ENCODE measurements at places on chromosomes 3 and 15.

DNA sequence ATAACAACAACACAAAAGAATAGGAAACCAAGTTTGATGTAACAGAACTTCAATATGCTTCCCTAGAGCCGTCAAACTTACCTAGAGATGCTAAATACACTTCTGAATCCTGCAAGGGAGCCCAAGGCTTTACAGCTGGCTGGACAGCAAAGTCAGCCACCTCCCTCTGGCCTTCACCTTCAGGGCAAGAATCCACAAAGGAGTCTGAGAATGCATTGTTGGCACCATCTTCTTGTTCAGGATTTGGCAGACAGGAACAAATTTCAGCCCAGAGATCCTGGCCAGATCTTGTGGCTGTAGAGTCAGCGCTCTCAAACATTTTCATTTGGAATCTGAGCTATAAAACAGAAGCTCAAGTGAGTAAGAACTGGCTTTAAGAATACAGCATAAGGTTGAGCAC lies 2.2 kb downstream of the CCDC32 start:
- DNase-seq = no peak

DNA sequence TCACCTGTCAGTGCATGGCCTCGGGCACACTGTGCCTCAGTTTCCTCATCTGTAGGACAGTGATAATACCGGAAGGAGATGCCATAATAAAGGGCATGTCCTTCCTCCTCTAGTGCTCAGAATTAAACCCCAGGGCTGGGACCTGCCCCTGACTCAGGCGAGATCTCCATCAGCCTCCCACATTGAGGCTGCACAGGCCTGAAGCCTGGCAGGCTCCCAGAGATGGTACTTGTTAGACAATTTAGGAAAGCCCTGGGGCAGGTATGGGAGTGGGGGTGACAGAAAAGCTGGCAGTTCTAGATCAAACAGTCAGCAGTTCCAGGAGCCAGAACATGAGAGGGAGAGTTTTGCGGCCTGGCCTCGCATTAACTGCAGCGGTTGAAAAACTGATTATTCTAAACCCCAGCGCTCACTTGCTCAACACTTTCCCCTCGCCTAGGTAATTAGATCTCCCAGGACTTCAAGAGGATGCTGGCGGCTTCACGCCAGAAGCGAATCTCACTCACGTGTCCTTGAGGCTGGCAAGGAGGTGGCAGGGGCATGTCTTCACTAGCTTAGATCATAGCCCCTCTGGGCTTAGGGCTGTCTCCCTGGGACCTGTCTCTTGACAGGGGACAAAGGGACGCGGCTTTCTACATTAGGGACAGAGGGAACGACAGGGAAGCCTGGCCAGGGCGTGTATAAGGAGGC lies 73.1 kb downstream of the ATP2B2 start:
- no peak for DNase-seq

- DNase-seq = peak; percentile 80
Measured at GRCh38 chr3:196969660-196970546, 1.3 kb upstream of the PIGZ start.

- DNase-seq = no peak
Measured at GRCh38 chr15:41666353-41666920, 6.2 kb downstream of the MGA start.

- peak; percentile 98 for DNase-seq
Measured at GRCh38 chr3:9396301-9396631, 1.1 kb upstream of the SETD5 start.

- no peak for DNase-seq
Measured at GRCh38 chr15:66897416-66897815, 168.0 kb upstream of the SMAD3 start.

DNA sequence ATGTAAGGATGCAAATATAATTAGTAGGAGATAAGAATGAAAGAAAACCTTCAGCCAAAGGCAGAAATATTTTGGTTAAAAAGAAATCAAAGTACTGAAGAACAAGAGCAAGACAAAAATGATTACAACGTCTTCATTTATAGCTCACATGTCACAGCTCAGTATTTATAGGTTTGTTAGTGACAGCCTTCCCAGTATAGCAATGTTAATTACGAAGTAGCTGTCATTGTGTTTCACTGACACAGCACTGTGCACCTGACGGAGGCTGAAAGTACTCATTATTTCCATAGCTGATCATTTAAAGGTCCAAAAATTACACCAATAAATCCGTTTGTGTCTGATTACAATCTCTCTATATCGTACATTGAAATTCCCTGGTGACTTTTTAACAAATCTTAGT lies 561 bp upstream of the OSTN start:
- DNase-seq = no peak

DNA sequence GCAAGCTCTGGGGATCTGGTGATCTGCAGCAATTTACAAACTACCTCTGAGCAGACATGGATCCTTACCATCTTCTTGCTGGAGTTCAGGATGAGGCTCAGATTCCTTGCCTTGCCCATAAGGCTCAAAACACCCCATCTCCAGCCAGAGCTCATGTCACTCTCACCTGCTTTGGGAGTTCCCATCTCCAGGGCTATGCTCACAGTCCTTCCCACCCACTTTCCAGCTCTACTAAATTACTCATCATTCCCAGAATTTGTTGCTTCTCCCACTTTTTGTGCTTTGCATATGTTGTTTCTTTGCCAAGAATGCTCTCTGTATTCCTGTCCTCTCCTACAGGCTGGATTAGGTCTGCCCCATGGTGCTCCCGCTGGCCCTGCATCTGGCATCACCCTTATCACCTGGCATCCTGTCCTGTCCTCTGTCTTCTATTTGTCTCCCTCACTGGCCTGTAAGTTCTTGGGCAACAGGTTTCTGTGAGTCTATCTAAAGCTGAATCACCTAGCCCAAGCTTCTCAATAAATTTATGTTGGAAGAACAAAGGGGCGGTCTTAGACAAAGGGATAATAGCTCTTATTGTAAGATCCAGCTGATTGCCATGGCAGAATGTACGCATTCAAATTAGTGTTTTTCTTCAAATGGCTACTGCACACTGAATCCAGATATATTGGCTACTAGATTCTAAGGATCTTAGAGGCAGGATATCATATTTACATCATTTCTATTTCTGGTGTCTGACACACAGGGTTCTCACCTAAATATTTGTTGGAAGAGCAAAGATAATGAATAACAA lies 179.2 kb downstream of the CLSTN2 start:
- no peak for DNase-seq

DNA sequence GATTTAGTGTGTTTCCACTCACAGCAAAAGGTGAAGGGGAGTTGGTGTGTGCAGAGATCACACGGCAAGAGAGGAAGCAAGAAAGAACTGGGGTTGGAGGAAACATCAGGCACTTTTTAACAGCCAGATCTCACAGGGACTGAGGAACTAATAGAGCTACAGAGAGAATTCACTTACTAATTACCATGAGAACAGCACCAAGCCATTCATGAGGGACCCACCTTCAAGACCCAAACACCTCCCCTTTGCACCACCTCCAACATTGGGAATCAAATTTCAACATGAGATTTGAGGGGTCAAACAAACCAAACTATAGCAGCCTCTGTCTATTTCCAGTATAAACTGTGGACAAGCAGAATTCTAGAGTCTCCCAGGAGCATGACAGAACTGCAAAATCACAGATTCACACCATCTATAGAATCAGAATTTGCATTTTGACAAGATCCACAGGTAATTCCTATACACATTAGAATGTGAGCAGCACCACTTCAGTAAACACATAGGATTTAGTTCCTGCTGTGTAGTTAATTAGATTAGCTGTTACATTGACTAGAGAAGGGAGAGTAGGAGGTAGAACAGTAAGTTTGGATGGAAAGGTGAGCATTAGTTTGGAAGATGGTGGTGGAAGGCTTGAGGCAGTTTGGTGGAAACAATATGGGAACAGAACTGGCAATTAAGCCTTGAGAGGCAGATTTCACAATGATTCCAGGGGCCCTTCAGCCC lies 311.7 kb downstream of the NSUN3 start:
- no peak for DNase-seq

DNA sequence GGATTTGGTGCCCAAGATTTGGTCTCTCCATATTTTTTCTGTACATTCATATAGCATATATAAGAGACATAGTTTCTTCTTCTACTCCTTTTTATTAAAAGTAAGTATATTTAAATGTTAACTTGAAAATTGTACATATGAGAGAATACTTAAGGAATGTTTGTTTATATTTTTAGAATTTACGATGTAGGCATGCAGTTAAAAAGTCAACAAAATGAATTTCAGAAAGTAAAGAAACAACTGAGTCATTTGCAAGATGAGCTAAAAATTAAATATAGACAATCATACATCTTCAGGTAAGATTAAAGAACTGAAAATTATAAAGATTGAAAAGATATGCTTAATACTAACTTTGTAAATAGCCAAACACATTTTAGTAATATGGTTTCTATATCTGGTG lies 94.2 kb downstream of the LEKR1 start:
- no peak for DNase-seq

GRCh38 chr15:39553947-39554693 lies 26.8 kb upstream of the THBS1 start:
- DNase-seq = no peak

DNA sequence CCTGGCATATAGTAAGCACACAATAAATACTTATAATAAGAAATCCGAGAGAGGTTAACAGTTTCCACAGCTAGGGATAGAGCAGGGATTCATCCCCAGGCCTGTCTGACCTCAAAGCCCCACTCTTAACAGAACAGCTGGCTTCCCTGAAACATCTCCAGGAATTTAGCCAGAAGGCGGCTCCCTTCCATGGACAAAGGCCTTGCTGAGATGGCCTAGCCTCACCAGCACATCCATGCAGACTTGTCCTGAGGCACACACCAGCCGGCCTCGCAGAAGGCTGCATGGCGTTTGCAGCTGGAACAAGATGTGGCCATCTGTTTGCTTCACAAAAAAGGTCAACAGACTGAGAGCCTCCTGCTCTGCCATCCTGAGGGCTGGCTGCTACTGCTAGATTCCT lies 245.4 kb downstream of the SLCO3A1 start:
- DNase-seq = no peak

- no peak for DNase-seq
Measured at GRCh38 chr3:108292905-108293328, 3.4 kb upstream of the HHLA2 start.

GRCh38 chr3:43638594-43639447 lies 17.0 kb upstream of the ANO10 start:
- DNase-seq = peak; percentile 7

- DNase-seq = peak; percentile 11
Measured at GRCh38 chr3:41592753-41593510, 369.0 kb downstream of the ULK4 start.

DNA sequence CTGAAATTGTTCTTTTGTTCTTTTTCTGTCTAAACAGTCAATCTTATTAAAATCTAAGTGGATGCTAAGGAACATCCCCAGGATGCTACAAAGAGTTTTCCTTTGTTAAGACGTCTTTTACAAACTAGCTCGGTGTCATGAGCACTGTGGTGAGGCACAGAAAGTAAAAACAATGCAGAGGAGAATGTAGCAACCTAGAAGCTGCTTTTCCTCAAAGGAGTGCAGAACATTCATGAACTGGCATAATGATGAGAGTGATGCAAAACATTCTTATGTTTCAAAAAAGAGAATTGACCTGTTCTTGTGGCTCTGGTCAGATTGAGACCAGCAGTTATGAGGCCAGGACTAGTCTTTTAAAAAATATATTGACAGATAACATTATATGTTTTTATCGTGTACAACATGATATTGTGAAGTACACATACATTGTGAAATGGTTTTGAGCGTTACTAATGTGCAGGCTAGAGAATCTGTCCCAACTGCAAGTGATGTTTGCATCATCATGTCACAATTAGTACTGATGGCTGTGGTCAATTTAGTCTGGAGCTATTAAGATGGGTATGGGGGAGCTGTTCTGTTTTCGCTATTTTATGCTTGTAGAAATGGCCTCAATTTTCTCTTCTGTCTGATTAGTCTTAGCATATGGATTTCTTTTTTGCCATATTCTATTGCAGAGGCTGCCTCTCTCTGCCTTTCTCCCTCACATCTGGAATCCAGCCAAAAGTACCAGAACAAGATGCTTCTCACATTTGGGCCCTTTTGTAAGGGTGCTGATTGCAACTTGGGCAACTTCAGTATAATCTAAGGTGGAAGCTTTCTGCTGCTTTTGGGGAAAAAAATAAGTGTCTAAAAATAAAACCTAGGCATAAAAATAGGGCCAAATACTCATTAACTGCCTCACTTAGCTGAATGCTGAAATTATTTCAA lies 50.2 kb downstream of the HHLA2 start:
- peak; percentile 65 for DNase-seq

DNA sequence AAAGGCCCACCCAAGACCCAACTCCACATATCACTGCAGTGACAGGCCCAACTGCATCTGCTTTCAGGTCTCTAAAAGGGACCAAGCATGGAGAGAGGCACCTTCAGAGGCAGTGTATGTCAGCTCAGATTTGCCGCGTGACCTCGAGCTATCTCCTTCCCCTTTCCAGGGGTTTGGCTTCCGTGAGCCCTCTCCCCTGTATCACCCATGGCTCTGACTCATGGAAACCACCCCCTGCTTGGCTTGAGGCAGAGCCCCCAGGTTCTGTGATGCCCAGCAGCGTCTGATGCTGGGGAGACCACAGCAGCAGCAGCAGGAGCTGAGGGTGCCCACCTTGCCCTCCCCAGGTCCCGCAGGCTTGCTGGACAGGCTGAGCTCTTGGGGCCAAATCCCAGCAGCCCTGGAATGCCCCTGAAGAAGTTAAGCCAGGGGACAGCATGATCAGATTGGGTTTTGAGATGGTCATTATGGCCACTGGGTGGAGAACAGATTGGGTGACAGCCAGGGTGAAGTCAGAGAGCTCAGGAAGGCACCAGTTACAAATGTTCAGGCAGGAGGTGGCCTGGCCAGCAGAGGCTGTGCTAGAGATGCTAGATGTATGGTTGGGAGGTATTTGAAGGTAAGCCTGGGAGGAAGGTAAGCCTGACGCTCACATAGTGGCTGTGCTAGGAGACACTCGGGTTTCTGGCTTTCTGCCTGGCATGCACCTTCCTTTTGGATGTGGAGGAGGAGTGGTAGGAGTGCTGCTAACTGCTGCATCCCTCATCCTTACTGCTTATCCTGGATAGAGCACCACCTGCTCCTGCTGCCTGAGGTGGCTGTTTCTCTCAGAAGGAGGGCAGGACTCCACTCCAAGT lies 42.9 kb downstream of the FGD5 start:
- peak; percentile 45 for DNase-seq

DNA sequence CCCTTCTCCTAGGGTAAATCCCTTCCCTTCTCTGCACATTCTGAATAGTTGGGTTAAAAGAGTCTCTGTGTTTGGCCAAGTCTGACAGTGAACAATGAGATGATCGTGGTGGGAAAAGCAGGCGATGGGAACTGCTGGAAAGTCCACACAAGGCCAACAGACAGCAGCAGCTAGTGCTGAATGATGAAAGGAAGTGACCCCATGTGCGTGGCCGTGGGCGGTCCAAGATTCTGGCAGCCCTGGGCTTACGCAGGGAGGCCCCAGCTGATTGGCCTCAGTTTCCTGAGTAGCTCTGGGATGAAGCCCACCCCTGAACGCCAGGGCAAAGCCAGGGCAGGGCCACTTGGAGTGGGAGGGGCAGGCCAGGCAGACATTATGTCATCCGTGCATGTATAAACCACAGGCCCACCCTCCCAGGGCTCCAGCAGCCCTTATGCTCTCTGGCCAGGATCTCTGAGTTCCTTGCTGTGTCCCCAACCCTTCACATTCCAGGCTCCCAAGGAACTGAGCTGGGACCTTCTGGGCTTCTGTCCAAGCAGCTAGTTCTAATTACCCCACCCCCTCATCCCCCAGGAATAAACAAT lies 57.8 kb downstream of the CDC25A start:
- DNase-seq = no peak

Data from NB4 (cell line).